GM10248 (cell line): ENCODE measurements at places on chromosomes 5 and 9.

GRCh38 chr9:107243742-107244141, 39.3 kb upstream of the RAD23B start:
- peak; percentile 28 for DNase-seq

- DNase-seq: no peak
Measured at GRCh38 chr5:66015196-66015960, 89.0 kb downstream of the ERBIN start.

- no peak for DNase-seq
Measured at GRCh38 chr5:134732819-134733218, 5.5 kb upstream of the CAMLG start.

GRCh38 chr5:56105511-56106291, 110.9 kb upstream of the IL6ST start:
- DNase-seq: no peak

GRCh38 chr5:174721530-174722432, 2.6 kb upstream of the MSX2 start:
- no peak for DNase-seq

GRCh38 chr5:118479285-118479684, 509.1 kb downstream of the DTWD2 start:
- no peak for DNase-seq

DNA sequence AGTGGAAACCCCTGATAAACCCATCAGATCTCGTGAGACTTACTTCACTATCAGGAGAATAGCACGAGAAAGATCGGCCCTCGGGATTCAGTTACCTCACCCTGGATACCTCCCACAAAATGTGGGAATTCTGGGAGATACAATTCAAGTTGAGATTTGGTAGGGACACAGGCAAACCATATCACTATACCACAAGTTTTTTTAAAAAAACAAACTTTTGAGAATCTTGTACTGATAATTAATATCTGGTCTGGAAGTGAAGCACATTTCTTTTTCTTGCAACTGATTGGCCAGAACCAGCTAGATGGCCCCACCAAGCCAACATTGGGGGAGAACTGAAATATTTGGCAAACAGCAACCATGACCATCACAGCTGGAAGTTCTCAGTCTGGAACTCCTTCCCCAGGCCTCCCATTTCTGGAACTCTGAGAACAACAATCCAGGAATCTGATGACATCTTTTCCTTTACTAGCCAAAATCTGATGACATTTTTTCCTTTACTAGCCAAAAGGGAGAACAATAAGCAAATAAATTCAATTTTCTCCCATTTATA, 51.8 kb upstream of the CDKN2B start:
- no peak for DNase-seq

GRCh38 chr5:98785244-98785643, 11.8 kb downstream of the RGMB start:
- DNase-seq: no peak

- DNase-seq: no peak
Measured at GRCh38 chr9:112785986-112786385, 35.4 kb downstream of the SNX30 start.

DNA sequence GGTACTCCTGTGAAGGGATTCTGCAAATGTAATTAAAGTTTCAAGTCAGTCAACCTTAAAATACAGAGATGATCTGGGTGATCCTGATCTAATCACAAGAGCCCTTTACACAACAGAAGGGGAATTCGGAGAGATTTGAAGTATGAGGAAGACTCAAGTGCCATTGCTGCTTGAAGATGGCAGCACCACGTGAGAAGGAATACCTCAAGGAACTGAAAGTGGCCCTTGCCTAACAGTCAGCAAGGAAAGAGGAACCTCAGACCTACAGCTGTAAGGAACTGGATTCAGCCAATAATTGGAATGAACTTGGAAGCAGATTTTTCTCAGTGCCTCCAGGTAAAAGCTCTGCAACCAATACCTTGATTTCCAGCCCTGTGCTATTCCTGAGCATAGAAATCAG, 87.4 kb downstream of the THBS4 start:
- no peak for DNase-seq

GRCh38 chr9:114611516-114612271, 603 bp downstream of the TMEM268 start:
- peak; percentile 48 for DNase-seq

- no peak for DNase-seq
Measured at GRCh38 chr9:110746211-110746930, 77.8 kb downstream of the MUSK start.

- DNase-seq: no peak
Measured at GRCh38 chr5:119420169-119420568, 32.1 kb upstream of the HSD17B4 start.

DNA sequence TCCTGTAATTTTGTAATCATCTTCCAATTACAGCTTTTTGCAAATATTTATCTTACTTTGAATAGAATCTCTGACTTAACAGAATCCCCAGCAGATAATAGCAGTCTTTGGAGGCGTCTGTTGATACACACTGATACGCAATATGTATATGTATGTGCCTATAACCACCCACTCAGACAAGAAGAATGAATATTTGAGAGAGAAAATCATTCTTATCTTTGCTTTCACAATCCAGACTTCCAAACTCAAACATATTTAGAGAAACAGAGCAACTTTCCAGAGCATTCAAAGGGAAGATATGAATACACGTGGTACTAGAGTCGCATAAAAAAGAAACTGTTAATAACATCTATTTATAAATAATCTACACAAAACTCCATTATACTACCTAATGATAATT, 6.1 kb downstream of the RORB start:
- no peak for DNase-seq

- no peak for DNase-seq
Measured at GRCh38 chr9:32423371-32423770, 38.9 kb downstream of the ACO1 start.
